Fibroblast of skin of scalp (primary cell): ENCODE measurements at places on chromosomes 1 and 21.

GRCh38 chr1:168623003-168623828 is 46.8 kb downstream of the XCL1 start:
- DNase-seq = peak; percentile 56

DNA sequence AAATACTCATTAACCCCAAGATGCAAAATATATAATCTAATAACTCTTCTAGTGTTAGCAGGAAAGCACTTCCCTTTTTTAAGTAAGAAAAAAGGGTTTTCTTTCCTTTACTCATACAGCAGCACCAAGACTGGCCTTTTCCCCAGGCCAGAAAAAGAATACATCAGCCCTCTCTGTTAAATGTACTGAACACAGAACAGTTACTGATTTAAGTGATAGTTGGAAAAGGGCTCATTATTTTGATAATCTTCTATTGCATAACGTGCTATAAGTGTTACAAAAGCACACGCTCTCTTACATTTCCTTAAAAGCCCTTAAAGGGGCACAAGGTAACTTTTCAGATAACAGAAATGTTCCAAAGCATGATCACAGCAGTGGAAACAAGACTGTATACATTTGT is 142.9 kb downstream of the TIAM1 start:
- no peak for DNase-seq

DNA sequence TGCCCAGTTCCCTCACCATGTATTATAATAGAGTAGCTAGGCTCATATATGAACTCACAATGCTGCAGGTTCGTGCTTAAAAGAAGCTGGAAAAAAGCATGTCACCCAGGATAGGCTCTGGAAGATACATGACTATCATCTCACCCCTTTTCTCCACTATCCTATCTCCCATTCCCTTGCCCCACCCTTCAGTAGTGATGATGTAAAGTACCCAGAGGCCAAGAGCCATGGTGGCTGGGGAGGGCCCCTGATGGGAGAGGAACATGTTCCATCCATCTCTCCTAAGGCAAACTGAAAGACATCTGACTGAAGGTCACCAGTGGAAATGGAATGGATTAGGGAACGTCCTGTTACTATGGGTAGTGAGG is 20.3 kb upstream of the RBBP5 start:
- no peak for DNase-seq

DNA sequence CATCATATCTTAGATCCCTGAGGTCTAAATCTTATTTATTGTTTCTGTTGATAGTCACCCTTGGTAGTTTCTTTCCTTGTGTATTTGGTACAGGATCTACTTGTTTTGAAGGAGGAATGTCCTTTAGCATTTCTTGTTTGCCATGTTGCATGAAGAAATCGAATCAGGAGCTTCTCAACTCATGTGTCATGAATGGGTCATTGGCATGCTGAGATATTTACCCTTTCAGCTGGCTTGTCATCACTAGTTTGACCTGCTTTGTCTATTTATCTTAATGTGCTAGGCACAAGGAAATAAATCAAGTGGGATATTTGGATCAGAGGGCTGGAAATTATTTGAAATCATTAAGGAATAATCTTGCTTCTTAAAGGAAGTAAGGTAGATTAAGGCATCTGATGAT is 23.8 kb downstream of the THEM4 start:
- no peak for DNase-seq

DNA sequence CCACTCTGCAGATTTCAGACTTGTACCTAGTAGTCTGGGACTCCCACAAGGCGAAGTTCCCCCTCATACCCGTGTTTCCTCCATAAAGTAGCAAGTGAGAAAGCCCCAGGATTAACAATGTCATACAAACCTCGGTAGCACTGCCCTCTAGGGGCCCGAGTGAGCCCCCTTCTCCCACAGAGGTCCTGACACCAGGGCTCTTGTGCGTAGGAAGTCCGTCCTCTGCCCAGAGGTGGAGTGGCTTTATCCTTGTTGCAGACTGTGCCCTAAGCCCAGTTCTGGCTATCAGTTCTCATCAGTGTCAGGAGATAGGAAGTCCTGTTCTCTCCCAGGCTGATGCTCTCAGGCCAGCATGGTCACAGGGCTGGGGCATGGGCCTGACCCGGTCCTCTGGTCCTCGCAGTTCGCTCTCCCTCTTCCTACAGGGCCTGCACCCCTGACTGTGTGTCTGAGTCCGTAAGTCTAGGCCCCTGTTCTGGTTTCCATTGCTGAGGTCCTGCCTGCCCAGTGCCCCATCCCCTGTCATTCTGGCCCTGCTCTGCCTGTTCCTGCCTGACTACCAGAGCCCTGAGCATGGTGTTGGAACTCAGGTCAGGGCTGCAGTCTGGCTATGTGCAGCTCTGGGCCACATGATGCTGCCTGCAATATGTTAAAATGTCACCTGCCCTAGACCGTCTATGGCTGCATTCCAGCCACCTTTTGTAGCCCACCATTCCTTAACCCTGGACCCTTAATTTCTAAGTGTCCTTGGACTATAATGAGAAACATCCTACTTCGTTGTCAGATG is 285.6 kb downstream of the ASTN1 start:
- DNase-seq = no peak

DNA sequence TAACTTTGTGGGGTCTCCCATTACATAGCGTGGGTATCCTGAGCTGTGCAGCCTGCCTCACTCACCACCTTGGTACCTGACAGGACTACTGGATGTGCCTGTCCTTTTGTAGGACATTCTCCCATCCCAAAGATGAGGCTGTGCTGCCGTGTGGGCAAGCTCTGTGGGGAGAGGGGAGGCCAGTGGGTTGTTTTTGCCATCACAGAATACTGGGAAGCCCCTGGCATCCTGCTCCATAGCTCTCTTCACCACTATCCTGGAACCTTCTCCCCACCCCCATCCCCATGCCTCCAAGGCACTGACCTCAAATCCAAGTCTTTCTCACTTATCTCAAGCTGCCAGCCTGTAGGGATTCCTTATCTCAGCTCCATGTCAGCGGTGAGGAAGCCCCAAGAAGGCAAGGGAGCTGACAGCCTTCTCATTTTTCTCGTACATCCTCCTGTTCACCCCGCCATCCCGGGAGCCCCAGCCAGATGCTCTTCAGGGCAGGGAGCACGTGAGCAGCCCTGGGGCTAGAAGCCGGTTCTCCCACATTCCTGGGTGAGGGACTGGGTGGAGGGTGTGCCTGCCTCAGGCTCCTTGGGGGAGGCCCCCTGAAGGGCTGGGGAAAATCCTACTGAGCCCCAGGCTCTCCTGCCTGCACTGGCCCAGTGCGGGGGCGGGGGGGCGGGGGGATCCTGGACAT is 2.4 kb upstream of the ELF3 start:
- DNase-seq = peak; percentile 35

GRCh38 chr1:27332536-27333281 is 9.1 kb upstream of the SYTL1 start:
- peak; percentile 36 for DNase-seq

DNA sequence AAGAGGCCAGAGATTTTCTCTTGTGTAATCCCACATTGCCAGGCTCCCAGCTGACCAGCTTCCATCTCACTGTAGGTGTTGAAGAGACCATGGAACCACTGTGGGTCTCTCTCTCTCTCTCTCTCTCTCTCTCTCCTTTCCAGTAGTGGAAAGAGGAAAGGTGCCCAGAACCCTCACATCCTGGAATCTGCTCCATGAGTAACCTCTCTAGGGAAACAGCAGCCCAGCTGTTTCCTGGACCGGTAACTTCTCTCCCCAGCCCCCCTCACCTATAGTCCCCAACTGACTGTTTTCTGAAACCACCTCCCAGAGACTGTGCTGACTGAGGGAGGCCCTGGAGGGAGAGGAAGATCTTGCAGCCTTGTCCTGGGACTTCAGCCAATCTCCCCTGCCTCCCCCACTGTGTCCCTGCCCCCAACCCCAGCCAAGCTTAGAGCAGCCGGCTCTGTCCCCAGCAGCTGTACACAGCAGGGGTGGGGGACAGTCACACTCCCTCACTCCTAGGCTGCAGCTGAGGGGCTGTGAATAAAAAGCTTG is 20.6 kb upstream of the SLC45A3 start:
- peak; percentile 56 for DNase-seq
